Uterine smooth muscle cell (primary cell): ENCODE measurements at places on chromosomes 2 and 18. TPM values are rescaled to one million over a fixed set of nuclear protein-coding genes. Genes with fewer than 3 reads are reported as not detected.

The GKN2 gene
- not detected in 2 replicates for total RNA-seq

The VAMP5 gene
- total RNA-seq: 26.0 and 27.1 TPM in 2 replicates

The RGPD3 gene
- 0.33 and 0.37 TPM in 2 replicates for total RNA-seq

The PDE1A gene
- 11.5 and 20.0 TPM in 2 replicates for total RNA-seq

The UGT1A8 gene
- 0.12 TPM in 1 of 2 replicates, not detected in the other for total RNA-seq

The DSC2 gene
- total RNA-seq: under 0.01 TPM in 1 of 2 replicates, not detected in the other

The SCG2 gene
- 0.44 and 0.50 TPM in 2 replicates for total RNA-seq

The GALNT14 gene
- total RNA-seq: 0.33 and 1.2 TPM in 2 replicates

The NABP1 gene
- total RNA-seq: 76.4 and 98.8 TPM in 2 replicates

The FMNL2 gene
- 35.4 and 37.9 TPM in 2 replicates for total RNA-seq

The ITGB6 gene
- under 0.01 TPM in 1 of 2 replicates, not detected in the other for total RNA-seq

The OSBPL6 gene
- total RNA-seq: 3.6 and 5.9 TPM in 2 replicates

The UBE2F gene
- 55.9 and 68.2 TPM in 2 replicates for total RNA-seq

The DSC1 gene
- not detected in 2 replicates for total RNA-seq

The DCDC2C gene
- total RNA-seq: 0.37 TPM in 1 of 2 replicates, not detected in the other

The EMILIN2 gene
- 8.4 and 17.9 TPM in 2 replicates for total RNA-seq

The MOCOS gene
- 2.2 and 5.6 TPM in 2 replicates for total RNA-seq

The SPP2 gene
- total RNA-seq: not detected in 2 replicates
